GM23338 (cell line): ENCODE measurements at places on chromosomes 5 and 9. TPM values are rescaled to one million over a fixed set of nuclear protein-coding genes. Genes with fewer than 3 reads are reported as not detected.

The PANK3 gene
- 91.6 and 101 TPM in 2 replicates for total RNA-seq

The CNTRL gene
- total RNA-seq, result 9.2 and 15.3 TPM in 2 replicates

The PPP3R2 gene
- total RNA-seq, result not detected in 2 replicates

The SLC6A7 gene
- not detected in 2 replicates for total RNA-seq

The RACK1 gene
- 4,589 and 4,798 TPM in 2 replicates for total RNA-seq
